Tibial artery (tissue), 4 donors: ENCODE measurements at places on chromosomes 2 and 18.

GRCh38 chr18:44290366-44290977 lies 390.2 kb upstream of the SETBP1 start:
- no peak for DNase-seq

DNA sequence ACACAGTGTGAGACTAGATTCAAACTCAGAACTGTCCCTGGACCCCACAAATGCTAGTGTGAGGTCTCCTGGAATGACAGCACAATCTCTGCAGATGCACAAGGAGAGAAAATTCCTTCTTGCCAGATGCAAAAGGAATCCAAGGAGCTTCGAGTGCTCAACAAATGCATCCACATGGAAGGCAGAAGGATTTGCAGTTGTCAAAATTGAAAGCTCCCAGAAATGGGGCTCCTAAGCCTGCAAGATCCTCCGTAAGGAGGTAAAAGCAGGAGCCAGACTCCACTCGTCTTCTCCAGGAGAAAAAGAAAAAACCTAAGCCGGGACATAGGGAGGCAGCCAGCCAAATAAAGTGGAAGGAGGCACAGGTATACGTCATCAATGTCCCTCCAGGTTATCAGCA lies 355.0 kb upstream of the KLHL29 start:
- no peak for DNase-seq

DNA sequence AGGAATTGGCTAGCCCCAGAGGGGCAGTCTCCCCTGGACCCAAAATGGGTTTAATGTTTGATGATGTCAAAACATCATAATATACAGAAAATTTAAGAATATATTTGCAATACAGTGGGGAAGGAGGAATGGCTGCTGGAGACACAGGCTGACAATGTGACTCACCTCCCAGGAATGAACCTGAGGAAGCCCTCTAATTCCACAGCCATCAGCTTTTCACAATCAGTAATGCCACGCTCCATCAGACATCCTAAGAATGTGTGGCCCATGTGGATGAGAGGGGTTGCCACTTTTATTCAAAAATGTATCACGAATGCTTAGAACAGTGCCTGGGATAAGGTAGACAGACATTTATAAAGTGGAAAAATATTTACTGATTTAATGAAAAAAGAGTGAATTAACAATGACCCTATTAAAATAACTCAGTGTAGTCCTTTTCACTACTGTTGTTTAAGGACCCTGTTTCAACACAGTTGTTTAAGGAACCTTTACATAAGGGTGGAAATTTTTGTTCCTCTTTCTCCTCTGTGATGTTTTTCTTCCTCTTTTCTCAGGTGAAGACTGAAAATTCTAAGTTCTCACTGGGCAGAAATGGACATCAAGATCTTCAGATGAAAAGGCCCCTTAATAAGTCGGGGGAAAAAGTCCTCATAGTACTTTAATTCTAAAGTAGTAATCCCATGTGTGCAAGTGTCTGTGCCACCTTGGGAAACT lies 17.5 kb upstream of the TMEM163 start:
- DNase-seq: no peak

DNA sequence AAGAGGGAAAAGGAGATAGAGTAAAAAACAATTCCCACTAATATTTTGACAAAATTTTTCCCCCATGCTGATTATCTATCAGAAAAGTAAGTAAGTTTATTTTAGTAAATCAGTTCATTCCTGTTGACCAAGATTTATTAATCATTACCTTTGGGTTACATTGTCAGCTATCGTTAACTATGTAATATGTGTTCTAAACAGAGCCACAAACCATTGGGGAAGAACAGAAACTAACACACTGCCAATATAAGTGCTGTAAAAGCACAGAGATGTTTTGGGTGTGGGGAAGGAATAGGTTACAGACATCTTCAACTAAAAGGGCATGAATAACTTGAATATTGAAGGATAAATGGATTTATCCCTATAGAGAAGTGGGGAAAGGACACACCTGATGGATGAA lies 42.5 kb upstream of the ACADL start:
- no peak for DNase-seq

DNA sequence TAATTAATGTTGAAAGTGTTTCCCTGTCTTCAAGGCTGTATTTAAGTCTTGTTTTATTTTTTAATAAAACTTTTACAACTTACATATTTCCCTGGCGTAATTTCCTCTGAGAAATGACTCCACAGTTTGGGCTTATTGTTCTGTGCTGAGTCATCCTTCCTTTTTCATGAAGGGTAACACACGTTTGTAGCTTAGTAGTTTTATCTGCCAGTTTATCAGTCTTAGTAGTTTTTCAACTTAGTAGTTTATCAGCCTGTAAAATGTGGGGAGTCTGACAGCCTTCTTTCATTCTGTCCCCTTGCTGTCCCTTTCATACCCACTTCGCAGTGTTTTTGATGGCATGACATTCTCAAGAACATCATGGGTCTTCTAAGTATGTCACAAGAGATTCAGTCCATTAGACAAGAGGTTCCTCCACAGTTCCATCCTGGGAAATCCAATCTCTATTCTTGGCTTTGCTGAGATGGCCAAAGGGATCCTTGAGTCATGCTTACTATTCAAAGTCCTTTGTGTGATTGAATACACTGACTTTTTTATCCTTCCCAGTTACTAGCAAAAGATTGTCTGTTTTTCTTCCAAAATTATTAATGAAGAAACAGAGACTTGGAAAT lies 60.0 kb upstream of the SGPP2 start:
- DNase-seq: no peak

GRCh38 chr2:33419581-33420200 lies 56.8 kb upstream of the RASGRP3 start:
- no peak for DNase-seq

GRCh38 chr18:58886864-58887612 lies 22.4 kb downstream of the ZNF532 start:
- DNase-seq: no peak

DNA sequence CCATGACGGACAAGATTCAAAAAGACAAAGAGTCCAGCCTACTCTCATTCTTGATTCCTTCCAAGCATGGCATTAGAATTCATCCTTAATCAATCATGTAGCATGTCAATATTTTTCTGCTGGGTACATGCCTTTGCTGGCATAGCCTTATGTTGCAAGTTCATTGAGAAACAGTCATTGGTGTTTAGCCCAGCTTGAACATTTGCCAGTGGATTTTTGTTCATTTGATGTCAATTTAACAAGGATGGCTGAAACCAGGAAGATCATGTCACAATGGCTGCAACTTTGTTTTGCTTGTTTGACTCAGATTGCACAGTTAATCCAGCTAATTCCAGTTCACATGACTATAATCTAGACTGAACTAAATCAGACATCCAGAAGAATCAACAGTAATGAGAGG lies 1132.2 kb downstream of the LRP1B start:
- no peak for DNase-seq

DNA sequence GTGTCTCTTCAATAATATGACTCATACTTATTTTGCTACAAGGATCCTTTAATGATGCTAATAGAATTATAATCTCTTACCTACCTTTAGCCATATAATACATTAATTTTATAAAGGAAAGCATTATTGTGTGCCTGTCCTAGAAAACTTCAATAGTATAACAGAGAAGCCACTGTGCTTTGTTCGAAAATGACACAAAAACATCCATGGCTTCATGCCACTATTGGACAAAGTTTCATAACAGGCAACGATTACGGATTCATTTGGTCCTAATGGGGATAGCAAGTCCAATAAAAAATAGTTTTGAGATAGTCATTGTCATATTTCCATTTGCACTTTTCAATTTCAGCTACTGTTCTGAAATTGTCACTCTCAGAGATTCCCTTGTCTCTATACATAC lies 52.5 kb upstream of the CCDC150 start:
- no peak for DNase-seq

- no peak for DNase-seq
These were observed 1.3 kb upstream of the PRSS56 start for GRCh38 chr2:232518844-232519243.

- no peak for DNase-seq
These were observed 114.9 kb upstream of the NT5C1B start for GRCh38 chr2:18704276-18704675.

DNA sequence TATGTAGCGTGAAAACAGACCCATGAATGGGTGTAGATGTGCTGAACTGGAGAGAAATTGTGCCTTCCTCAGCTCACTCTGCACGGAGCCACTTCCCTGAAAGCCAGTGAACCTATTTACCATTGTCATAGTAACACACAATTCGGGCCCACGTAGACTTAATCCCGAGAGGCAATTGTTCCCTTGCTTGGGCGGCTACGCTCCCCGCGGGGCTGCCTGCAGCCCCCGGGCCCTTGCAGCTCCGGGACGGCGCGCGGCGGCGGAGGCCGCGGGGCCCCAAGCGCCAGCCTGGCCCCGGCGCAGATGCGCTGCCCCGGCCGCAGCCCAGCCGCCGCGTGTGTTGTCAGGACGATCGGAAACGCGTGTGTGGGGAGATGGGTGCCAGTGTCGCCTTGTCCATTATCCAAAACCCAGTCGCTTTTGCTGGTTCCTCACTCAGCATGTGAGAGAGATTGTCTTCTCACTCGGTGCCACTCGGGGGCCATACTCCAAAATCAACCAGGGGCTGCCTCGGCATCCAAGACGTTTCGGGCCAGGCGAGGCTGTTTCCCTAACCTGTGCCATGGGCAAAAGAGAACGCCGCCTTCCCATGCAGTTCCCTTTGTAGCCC lies 17.9 kb upstream of the LRRTM1 start:
- no peak for DNase-seq

GRCh38 chr2:100011272-100011731 lies 131.1 kb downstream of the AFF3 start:
- no peak for DNase-seq

- DNase-seq: no peak
These were observed 88.0 kb downstream of the SS18 start for GRCh38 chr18:26002375-26002910.

- no peak for DNase-seq
These were observed 1.2 kb upstream of the GPR39 start for GRCh38 chr2:132415256-132415914.

DNA sequence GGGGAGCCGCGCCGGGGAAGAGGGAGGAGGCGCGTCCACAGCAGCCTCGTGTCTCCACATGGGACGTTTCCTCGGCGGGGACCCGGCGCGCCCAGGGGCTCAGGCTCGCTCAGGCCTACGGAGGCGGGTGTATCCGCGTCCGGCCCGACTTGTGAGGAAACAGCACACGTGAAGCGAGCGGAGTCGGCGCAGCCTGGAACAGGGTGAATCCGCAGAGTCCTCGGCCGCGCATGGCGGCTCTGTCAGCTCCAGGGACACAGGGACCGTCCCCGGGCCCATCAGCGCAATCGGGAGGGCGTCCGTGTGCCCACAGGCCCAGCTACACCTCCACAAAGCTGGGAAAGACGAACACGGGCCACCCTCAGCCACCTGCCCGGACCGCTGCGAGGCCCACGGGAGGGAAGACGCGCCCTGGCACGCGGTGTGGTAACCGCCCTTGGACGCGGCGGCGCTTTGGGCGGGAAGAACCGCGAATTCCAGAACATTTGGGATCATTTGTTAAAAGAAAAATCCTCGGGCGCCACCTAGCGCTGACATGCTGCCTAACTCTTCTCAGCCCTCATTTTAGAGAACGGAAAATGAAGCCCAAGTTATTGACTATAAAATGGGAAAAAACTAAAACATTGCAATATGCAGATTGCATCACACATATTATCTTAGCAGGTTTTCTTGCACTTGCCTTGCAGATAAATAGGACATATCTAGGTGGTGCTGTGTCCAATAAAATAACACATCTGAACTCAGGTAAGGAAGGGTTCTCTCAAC lies 40.4 kb downstream of the TMEM18 start:
- DNase-seq: peak; percentile 67

- DNase-seq: no peak
These were observed 280.9 kb upstream of the TCF4 start for GRCh38 chr18:55868909-55869308.

- DNase-seq: no peak
These were observed 416.7 kb downstream of the MTX2 start for GRCh38 chr2:176685908-176686307.

- no peak for DNase-seq
These were observed 114.5 kb downstream of the RNF144A start for GRCh38 chr2:7031547-7032245.

DNA sequence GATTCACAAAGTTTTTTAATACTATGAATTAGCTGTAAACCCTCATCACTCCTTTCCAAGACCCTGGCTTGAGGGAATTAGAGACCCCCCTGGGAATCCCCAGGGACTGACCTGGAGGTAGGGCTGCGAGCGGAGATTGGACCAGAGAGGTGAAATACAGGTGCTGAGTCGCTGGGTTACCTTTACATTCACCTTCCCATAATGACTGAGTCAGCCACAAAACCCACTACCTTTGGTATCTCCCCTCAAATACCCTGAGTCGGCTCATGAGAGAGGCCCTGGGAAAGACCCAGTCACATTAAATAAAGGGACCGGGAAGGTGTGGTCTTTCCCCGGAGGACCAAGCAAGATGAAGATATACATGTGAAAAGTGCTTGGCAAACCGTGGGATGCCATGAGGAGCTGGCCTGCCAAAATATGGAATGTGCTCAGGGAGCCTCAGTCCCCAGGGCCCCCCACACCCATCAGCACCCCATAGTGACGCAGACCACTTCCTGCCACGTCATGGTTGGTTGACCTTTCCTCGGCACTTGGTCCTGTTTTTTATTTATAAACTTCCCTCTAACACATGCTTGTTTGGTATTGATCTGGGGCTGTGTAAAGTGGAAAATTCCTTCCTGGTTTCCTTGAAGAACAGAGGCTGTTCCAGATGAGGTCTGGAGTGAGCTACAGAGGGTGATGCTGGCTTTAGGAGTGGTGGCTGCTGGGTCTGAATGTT lies 51.4 kb downstream of the IL1RL2 start:
- no peak for DNase-seq

GRCh38 chr2:174971868-174972781 lies 33.1 kb downstream of the CHN1 start:
- DNase-seq: no peak

GRCh38 chr2:114010001-114010400 lies 120.1 kb downstream of the ACTR3 start:
- no peak for DNase-seq

DNA sequence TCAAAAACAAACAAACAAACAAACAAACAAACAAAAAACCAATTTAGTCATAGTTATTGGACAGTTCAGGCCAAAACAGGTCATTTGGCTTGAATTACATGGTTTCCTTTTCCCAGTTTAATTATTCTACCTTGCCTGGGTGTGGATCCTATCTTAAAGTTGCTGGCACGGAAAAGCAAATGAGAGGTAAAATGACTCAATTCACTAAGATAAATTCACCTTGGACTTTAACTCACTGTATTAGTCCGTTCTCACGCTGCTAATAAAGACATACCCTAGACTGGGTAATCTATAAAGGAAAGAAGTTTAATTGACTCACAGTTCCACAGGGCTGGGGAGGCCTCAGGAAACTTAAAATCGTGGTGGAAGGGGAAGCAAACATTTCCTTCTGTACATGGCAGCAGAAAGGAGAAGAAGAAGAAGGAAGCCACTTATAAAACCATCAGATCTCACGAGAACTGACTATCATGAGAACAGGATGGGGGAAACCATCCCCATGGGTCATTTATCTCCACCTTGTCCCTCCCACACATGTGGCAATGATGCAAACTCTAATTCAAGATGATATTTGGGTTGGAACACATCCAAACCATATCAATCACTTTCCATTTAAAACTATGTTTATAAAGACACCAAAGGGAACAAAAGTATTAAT lies 22.5 kb upstream of the TRAPPC8 start:
- no peak for DNase-seq

- DNase-seq: no peak
These were observed 81.3 kb upstream of the PELI1 start for GRCh38 chr2:64225491-64225890.
